Mucosa of gallbladder (tissue), 1 donor: ENCODE measurements at places on chromosomes 1 and 21.
A peak's percentile ranks its signal among the peaks of the same experiment; 100 is the strongest.

DNA sequence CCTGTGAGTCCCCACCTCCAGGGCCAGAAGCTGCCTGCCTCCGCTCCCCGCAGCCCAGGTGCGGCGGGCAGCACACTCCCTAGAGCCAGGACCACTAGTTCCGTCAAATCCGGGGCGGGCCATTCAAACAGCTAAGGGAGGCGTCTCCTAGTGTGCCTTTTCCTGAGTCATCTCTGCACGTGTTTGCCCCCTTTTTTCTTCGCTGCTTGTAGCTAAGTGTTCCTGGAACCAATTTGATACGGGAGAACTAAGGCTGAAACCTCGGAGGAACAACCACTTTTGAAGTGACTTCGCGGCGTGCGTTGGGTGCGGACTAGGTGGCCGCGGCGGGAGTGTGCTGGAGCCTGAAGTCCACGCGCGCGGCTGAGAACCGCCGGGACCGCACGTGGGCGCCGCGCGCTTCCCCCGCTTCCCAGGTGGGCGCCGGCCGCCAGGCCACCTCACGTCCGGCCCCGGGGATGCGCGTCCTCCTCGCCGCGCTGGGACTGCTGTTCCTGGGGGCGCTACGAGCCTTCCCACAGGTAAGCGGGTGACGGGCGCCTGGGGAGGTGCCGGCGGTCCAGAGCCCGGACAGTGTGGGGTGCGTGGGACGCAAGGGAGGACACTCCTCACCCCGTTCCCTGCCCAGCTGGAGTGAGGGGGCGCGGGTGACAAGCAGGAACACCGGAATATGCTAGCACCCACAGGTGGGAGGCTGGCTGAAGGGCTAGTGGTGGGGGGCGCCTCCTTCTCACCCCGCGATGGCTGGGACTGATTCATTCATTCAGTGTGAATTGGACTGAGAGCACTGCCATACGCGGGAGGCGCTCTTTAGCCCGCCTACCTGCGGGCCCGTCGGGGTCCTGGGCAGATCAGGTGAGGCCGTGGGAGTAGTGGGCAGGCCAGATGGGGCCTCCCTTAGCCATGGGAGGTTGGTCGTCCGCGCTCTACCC lies at the start of gene TNFRSF8:
TNFRSF8 (plus strand) TSS at position 163 of the 932 bp plus-strand sequence; CDS start at position 459, 296 bp downstream.
- DNase-seq: no peak

GRCh38 chr21:45302082-45303061 lies 14.7 kb upstream of the POFUT2 start:
- peak; percentile 67 for DNase-seq

- no peak for DNase-seq
Measured at GRCh38 chr1:231581859-231582258, 44.7 kb upstream of the DISC1 start.

DNA sequence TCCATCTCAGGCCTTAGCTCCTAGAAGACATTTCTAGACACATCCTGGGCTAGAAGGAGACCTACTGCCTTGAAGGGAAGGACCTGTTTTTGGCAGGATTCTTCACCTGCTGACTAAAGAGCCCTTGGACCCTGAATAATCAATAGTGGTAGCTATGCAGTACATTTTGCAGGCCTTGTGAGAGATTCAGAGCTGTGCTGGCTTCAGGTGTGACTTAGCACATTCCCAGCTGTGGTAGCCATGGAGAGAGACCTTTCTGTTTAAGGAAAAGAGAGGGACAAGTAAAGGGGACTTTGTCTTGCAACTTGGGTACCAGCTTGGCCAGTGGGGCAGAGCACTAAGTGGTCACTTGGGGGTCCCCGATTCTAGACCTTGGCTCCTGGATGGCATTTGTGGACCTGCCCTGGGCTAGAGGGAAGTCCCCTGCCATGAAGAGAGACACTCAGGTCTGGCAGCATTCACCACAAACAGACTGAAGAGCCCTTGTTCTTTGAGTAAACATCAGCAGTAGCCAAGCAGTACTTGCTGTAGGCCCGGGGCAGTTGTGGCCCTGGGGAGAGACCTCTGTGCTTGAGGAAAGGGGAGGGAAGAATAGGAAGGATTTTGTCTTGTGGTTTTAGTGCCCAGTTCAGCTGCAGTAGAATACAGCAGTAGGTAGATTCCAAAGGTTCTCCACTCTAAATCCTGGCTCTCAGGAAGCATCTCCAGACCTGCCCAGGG lies 26.2 kb upstream of the CD1A start:
- no peak for DNase-seq

DNA sequence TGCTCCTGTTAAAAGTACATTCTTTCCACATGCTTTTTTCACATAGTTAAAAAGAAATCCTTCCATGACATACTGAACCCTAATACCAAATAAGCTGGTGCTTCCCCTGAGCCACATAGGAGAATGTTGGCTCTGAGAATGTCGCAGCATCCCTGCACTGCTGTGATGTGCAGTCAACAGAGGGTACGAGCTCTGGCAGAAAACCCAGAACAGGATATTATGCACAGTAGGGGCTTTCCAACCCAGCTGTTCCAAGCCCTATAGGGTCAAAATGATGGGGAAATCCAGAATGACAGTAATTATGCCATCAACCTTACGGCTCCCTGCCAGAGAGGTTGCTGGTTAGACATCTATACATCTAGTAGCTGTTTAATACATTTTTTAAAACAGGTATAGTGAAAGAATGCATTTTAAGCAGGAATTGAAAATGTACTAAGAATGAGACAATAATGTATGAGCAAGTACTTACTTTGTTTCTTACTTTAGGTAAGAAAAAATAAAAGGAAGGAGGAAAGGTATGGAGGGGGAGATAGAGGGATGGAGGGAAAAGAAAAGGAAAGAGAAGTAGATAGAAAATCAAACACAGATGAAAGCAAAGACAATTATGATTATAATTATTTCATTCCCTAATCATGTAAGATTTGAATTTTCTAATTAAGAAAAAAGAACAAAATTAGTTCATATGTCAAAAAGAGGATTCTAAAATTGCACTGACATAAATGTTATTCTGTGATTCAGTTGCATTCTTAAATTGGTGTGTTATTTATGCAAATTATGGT lies 126.0 kb downstream of the NR5A2 start:
- DNase-seq: no peak

DNA sequence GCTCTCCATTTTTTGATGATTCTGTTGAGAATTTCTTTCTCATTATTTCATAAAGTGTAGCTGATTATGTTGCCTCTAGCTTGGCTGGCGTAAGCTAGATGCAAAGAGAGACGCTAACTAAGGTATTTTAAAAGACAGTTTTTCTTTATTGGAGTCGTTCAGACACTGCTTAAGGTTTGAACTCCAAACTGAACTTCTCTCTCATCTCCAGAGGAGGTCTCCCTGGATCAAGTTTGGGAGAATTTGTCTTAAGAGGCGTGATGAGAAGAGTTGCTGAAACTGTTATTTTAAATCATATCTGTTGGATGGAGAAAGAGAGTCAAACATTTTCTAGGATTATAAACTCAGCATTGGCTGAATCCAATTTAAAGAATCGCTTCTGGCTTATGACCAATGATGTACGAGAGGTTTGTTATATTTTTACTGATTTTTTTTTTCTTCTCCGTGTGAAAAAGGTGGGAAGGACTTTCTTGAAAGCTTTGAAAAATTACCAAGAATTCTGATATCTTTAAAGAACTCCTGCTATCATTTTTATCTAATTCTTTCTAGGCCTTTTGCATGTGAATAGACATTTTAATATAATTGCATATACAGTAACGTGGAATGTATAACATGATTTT lies 34.0 kb downstream of the MAP3K7CL start:
- DNase-seq: no peak

DNA sequence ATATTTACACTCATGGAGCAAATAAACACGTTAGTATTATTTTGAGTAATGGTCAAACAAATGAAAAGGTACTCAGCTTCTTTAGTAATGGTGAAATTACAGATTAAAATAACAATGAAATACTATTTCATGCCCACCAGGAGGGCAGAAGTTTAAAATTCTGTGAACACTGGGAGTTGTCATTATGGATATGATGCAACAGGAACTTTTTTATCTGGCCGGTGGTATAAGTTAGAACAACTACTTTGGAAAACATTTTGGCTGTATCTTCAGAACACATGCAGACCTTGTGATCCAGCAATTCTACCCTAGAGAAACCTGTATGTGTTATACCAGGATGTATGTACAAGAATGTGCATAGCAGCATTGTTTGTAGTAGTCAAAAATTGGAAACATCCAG lies 23.2 kb upstream of the PPP1R8 start:
- DNase-seq: no peak

DNA sequence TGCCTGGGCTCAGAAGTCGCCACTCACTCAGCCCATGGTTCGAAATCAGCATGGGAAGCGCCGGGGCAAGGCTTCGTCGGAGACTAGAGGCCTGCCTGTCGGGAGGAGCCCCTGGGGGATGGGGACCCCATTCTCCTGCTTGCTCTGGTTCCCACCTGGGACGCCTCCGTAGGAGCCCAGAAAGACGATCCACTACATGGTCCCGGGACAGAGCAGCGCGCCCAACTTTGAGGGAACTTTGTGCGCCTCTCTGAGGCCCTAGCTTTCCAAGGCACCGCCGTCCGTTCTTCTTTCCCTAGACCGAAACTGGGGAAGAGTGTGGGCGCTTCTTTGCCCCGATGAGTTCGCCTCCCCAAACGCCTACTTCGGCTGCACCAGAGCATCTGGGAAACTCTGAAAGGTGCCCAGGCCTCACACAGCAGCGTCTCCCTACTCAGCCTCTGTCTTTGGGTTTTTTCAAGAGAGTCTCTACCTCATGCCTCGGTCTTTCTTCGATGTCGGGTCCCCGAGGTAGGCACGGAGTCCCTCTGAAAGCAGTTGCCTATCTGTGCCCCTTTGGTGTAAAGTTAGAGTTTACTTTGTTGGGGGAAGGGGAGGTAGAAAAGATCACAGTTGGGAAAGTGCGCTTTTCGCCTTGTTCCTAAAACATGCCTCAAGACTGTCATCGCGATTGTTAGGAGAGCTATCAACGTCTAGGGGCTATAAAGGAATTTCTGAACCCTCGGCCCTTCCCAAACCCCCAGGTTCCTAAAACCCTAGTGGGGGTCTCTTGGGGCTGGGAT lies 14.0 kb downstream of the NR5A2 start:
- DNase-seq: no peak

GRCh38 chr1:3831689-3832088 lies 25.3 kb downstream of the CEP104 start:
- no peak for DNase-seq

DNA sequence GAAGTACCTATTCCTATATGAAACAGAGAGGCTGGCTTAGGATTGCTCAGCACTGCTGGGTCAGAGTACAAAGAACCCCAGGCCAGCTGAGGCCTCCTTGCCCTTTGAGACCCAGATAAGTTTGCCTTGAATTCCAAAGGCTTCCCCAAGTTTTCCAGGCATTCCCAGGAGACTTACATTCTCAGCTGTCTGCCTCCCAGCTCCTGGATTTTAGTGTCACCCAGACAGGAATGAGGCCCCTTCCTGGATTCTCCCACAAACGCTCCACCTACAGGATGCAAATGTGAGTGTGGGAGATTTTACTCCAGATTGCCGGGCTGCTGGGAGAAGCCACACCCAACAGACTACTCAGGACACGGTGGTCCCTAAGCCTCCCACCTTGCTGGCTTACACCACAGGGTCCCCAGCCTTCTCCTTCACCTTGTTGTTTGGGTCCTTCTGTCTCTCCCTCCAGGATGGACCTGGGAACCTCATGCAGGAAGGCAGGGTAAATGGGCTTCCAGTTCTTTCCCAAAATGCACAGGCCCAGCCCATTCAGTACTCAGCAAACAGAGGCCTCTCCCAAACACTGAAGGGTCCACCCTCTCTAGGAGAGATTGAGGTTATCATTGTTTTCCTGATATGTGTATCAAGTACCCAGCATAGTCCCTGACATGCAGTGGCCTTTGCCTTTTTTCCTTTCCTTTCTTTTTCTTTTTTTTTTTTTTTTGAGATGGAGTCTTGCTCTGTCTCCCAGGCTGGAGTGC lies 10.6 kb downstream of the RHBG start:
- no peak for DNase-seq

- no peak for DNase-seq
Measured at GRCh38 chr21:23664193-23664694, 1943.0 kb downstream of the MRPL39 start.

DNA sequence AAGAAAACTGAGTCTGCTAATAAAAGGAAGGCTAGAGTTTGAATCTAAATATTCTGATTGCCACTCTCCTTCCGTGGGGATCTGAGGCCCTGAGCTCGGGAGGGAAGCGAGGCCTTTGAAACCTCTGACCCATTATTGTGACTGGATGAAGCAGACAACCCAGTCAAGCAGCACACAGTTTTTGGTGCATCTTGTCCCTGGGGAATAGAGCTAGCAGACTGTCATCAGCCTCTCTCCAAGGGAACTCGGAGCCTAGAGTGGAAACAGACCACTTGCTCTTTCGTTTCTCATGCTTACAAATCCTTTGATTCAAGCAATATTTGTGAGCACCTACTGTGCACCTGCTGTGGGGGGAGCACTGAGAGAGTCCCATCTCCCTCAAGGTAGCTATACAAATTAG lies 133.2 kb upstream of the KLHDC7A start:
- DNase-seq: no peak

DNA sequence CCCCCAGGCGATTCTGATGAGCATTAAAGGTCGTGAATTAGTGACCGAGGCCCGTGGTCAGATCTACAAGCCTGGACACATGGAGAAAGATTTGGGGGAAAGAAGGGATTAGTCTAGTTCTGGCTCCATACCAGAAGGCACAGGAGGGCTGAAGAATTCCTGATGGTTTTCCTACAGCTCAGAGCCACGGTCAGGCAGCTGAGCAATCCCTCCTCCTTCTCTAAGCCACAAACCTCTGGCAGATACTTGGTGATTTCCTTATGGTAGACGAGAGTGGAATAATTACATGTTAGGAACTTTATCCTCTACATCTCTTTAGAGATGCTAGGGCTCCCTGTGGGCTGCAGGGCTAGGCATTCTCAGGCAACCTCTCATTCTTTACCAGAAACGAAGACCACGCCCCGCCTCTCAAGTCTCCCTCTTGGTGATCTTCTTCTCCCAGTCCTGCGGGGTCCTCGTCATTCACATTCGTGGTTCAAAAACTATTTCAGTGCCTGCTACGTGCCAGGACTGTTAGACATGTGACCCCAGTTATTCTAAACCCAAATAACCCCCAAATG lies 20.5 kb upstream of the ZBTB18 start:
- no peak for DNase-seq

DNA sequence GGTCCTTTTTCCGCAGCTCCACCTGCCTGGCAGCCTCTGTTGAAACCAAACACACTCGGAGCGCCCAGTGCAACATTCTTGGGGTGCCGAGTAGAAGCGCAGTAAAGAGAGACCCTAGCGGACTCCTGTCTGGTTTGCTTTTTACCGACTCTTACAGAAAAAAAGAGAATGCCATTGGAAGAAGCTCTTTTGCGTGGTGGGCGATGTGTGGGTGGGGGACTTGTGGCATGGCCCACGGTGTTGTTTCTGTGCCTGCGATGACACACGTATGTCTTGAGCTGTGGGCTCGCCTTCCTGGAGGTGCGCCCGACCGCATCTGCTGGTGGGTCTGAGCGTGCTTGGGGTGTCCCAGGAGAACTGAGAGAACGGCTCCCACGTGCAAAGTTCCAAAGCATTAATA lies 7.3 kb upstream of the BARHL2 start:
- DNase-seq: no peak

DNA sequence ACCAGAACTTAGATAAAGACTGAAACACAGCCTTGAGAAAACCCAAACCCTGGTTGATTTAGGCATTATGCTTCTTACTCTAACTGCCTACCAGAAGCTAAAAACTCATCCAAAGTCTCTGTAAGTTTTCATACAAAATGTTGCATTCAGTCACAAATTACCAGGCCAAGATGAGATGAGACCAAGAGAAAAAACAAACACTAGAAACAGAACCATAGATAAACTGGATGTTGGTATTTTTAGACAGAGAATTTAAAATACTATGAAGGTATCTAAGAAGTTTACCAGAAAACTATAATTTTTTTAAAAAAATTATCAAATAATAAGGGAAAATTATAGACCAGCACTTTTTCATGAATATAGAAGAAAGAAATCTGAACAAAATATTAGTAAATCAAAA lies 180.5 kb downstream of the VPS13D start:
- DNase-seq: no peak

- peak; percentile 46 for DNase-seq
Measured at GRCh38 chr1:59013276-59013927, 229.6 kb upstream of the JUN start.
